ENCODE measurements at places on chromosomes 4 and X. TPM values are rescaled to one million over a fixed set of nuclear protein-coding genes. Genes with fewer than 3 reads are reported as not detected.
A peak's percentile ranks its signal among the peaks of the same experiment; 100 is the strongest.

The COMMD8 gene
- 29.2 TPM for total RNA-seq

The ANXA5 gene
- 251 TPM for total RNA-seq

DNA sequence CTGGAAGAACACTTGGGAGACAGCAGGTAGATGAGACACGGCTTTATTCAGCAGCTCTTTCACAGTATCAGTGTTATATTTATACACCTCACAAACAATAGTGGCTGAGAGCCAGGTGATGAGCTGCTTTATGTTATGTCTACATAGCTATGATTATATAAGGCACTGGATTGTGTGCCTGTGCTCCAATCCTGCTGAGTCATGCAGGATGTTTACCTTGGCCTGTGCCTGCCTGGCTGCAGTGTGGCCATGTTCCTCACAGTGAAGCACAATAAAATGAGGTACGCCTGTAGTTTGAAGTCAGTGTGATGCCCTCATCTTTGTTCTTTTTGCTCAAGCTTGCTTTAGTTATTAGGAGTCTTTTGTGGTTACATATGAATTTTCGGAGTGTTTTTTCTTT lies 31.3 kb downstream of the CXCL13 start:
- DNase-seq: peak; percentile 96

The FAM47E gene
- total RNA-seq: 0.26 TPM

DNA sequence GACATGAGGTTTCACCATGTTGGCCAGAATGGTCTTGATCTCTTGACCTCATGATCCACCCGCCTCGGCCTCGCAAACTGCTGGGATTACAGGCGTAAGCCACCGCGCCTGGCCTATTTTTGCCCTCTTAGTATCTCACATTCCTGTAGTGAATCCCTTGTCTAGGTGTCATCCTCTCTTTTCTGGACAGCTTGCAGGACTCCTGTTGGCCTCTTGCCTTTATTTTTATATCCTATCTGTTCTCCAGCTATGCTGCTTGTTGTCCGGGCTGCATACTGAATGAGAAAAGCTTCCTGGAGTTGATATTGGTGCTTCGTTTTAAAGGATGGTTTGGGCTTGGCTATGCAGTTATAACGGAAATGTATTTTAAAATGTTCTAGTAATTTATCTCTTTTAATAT lies 148.6 kb downstream of the TLL1 start:
- DNase-seq: no peak

The CT45A3 gene
- total RNA-seq: not detected

DNA sequence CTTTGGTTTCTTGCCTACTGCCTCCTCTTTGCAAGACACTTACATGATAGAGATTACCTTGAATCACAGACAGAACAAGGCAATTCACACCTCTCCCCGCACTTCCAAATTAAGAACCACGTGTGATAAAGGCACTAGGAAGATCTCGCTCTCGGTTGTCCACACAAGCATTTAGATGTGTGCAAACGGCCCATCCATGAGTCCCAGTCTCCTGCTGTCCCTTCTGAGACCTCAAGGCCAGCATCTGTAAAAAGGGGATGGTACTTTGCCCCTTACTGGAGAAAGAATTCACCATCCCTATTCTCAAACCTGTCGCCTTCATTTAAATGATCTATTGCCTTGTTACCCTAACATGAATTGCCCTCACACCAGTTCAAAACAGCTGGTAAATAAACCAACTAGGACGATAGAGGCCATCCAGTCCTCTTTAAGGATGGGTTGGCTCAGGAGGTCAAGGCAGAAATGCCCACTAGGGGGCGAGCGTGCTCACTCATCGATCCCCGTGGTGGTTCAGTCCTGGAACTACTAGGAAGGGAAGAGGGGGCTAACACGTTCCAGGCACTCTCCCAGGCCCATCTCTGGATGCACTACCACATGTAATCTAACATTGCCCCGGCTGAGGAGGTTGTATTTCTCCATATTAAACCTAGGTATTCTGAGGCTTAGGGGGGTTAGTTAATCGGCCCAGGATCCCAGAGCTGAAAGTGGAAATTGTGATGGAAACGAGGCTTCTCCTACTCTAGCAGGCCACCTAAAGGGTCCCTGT lies 95.8 kb downstream of the DHX15 start:
- peak; percentile 44 for DNase-seq

The CHIC2 gene
- total RNA-seq: 42.2 TPM

The HS3ST1 gene
- 1.8 TPM for total RNA-seq
